ENCODE measurements at places on chromosomes 5 and 9. TPM values are rescaled to one million over a fixed set of nuclear protein-coding genes. Genes with fewer than 3 reads are reported as not detected.

GRCh38 chr5:178113141-178113787, at the start of gene N4BP3:
Gene N4BP3, plus strand, starts transcription at chr5:178113532. Its CDS starts 6,052 bp downstream, at chr5:178119584.
- DNase-seq = peak; percentile 88

- DNase-seq = no peak
These were observed 204.9 kb upstream of the TARS1 start for GRCh38 chr5:33235824-33236223.

- no peak for DNase-seq
These were observed 52.4 kb upstream of the COX7C start for GRCh38 chr5:86565197-86565789.

GRCh38 chr9:134880484-134881312, at the start of gene FCN2:
Gene FCN2, plus strand, starts transcription at chr9:134880810. Its CDS starts 12 bp downstream, at chr9:134880822.
- no peak for DNase-seq

GRCh38 chr5:35337340-35338156, 107.3 kb upstream of the PRLR start:
- DNase-seq = no peak

DNA sequence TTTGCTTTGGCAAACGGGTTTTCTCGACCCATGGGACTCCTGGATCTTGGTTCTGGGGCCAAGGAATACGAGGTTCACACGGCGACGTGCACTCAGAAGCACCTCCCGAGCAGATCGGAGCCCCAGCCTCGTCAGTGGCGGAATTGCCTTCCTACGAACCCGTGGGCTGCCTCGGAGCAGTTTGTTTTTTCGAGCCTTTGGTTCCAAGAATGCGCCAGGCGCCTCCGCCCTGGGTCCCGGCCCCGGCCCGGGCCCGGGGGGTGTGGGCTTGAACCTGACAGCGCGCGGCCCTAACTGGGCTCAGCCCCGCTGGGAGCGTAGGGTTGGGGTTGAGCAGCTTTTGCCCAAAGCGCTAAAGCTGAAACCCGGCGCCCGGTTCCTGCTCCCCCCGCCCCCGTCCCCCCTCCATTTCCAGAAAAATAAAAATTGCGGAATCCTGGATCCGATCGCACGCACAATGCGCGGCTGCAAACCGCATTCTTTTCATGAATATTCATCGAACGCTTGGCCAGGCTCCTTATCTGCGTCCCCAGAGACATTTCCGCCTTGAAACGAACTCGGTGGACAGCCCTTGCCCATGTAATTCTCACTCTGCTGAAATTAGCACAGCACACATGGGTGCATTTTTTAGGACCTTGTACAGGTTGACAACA, 1.0 kb downstream of the BASP1 start:
- DNase-seq = no peak

- no peak for DNase-seq
These were observed 250.8 kb downstream of the MAT2B start for GRCh38 chr5:163756170-163756569.

- no peak for DNase-seq
These were observed 76.1 kb downstream of the TLE1 start for GRCh38 chr9:81613002-81613812.

GRCh38 chr5:14953075-14953607, 81.6 kb upstream of the ANKH start:
- no peak for DNase-seq

- DNase-seq = no peak
These were observed 23.5 kb downstream of the SKP1 start for GRCh38 chr5:134153241-134153640.

GRCh38 chr9:79651251-79651795, 79.6 kb downstream of the TLE4 start:
- DNase-seq = no peak

- no peak for DNase-seq
These were observed 75.4 kb upstream of the LRRTM2 start for GRCh38 chr5:138950421-138951031.

GRCh38 chr9:113151696-113152630, 1.2 kb downstream of the SLC31A2 start:
- no peak for DNase-seq

DNA sequence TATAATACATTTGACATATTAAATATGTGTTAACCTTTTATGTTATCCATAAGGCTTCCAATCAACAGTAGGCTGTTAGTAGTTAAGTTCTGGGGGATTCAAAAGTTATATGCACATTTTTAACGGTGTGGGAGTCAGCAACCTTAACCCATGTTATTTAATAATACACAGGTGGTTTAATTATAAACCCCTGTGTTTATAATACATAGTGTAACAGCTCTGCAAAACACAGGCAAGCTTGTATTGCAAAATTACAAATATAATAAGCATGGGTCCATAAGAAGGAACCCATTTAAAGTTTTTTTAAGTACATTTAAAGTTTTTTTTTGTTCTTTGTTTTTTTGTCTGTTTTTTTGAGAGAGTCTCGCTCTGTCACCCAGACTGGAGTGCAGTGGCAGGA, 14.5 kb upstream of the RAD23B start:
- no peak for DNase-seq

DNA sequence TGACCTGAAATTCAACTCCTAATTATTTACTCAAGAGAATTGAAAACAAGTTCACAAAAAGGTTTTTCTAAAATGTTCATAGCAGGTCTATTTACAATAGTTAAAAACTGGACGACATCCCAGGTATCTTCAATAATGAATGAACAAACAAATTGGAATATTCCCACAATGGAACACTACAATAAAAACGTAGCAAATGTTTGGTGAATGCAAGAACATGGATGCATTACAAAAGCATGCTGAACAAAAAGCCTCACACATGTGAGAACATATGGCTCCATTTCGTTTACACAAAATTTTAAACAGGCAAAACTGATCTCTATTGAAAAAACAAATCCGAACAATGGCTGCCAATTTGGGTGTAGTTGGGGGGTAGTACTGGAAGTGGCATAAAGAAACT, 669.9 kb downstream of the MTRR start:
- no peak for DNase-seq

DNA sequence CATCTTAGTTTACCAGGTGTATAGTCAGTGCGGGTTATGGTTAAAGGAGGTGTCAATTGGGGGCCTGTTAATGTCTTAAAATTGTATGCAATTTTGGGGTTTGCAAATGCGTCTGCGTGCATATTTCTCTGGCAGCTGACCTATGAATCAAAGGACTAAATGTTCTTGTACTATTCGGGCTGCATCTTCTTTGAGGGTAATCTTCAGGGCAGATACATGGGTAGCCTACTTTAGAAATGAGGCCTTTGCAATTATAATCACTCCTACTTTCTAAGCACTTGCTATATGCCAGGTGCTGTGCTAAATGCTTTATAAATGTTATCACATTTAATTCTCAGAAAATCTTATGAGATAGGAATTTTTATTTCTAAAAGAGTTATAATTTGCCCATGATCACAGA, 58.2 kb downstream of the NDFIP1 start:
- no peak for DNase-seq

DNA sequence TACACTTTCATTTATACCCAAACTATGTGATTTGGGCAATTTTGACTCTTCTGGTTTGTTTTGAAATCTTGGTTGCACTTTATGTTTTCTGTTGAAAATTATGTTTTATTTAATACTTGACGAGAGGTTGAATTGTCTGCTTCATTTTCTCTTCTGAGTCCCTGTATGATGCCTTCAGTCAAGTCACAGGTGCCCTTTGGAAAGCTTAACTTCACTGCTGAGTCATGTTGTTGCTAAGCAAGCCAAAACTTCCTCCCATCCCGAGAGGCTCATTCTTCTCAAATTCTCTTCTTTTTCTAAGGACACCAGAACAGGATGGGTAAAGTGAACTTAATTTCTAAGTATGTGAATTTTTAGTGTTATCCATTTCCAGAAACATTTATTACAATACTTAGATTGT, 455.3 kb upstream of the PTGER4 start:
- peak; percentile 19 for DNase-seq

DNA sequence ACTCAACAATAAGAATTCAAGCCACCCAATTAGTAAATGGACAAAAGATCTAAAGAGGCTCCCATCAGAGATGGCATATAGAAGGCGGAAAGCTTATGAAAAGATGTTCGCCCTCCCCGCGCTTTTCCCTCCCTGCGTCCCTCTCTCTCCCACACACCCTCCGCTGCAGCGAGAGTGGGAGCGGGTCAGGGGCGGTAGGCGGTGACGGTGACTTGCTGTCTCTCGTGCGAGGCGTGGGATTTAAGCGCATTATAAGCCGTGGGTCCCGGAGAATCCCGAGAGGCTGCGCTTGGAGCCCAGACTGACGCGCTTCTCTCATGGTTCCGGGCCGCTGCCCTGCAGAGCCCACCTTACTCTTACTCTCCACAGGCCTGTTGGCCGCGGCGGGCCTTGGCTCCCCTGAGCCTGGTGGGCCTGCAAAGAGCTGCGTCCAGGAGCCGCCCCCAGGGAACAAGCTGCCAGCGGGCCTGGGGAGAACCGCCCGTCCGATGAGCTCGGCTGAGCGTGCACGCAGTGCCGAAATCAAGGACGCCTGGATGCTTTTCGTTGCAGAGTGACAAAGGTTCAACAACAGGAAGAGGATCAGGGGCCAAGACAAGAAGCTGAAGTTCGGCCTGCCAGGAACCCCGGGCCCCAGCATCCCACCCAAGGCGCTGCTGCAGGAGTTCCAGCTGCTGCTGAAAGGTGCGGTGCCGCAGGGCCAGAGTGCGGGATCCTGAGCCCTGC, 42.6 kb upstream of the BICD2 start:
- DNase-seq = no peak

GRCh38 chr9:14849851-14850250, 60.4 kb downstream of the FREM1 start:
- DNase-seq = no peak

DNA sequence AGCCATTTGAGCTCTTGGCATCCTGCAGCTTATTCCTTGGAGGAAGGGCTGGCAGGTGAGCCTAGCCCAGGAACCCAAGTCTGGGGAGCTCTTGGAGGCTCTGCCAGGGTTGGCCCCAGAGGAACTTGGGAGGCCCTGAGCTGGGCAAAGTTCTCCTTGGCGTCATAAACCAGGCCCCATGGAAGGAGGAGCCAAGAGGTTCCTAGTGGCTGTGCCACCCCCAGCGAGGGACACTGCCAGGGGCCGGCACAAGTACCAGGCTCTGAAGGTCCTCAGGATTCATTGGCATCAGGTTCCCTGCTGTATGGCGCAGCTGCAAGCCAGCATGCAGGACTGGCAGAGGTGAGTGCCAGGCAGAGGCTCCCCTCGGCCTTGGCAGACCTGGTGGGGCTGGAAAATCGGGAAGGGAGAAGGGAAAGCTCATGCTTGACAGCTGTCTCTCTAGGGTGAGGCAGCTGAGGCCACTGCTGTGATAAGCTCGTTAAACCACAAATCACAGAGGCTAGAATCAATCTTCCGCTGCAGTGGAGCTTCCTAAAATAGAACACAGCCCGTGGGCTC, 54.6 kb upstream of the SYNPO start:
- no peak for DNase-seq

GRCh38 chr5:4513381-4513780, 626.7 kb upstream of the ADAMTS16 start:
- DNase-seq = no peak

DNA sequence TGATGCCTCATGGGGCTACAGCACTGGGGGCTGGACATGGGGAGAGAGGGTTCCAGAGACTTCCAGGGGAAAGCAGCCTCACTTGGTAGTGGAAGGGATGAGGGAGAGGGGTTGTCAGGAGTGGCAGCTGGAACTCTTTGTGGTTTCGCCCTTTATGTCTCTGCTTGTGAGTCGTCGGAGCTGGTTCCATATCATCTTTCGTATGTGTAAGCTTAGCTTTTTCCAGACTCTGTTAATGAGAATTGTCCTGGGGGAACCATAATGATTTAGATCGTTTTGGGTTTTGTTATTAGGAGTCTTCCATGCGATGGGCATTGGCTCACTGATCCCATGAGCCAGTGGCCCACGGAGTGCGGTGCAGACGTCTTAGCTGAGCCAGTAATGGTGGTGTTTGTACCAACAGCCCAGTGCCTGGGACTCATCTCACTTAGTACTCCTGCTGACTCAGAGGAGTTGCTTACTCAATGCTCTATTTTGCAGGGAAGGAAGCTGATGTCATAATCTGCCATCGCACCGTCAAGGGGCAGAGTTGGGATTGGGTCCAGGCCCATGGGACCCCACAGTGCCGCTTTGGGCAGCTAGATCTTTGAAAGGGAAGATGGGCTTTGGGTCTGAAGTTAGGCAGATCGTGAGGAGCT, 48.5 kb downstream of the NEK6 start:
- no peak for DNase-seq

GRCh38 chr5:38994324-38994927, 79.8 kb downstream of the RICTOR start:
- DNase-seq = peak; percentile 55

GRCh38 chr5:86974955-86975354, 292.7 kb upstream of the RASA1 start:
- DNase-seq = no peak

DNA sequence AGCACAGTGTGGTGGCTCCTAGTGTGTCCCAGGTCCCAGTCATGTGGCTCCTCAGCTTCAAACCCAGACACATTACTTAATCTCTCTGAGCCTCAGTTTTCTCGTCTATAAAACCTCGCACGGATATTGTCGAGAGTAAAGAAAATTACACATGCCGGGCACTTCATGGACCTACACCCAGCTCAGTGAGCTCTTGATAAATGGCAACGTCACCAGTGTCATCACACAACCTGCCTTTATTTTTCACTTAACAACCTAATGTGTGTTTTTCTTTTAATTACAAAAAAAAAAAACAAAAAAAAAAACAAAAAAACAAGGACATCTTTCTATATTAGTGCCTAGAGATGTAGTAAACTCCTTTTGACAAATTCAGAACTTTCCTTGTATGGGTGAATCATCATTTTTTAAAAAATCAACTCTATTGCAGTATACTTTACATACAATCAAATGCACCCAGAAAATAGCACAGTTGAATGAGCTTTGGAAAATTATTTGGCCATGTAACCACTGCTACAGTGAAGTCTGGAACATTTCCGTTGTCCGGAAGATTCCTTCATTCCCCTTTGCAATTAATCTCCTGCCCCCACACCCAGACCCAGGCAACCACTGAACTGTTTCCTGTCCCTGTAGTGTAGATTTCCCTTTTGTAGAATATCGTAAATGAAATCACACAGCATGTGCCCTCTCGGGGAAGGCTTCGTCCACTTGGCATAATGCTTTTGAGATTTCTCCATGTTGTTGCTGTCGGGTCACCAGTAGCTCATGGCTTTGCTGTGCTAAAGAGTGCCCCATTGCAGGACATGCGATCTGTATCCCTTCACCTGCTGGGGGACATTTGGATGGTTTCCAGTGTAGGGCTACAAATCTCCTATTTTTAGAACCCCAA, 100.4 kb upstream of the LARP1 start:
- DNase-seq = no peak

DNA sequence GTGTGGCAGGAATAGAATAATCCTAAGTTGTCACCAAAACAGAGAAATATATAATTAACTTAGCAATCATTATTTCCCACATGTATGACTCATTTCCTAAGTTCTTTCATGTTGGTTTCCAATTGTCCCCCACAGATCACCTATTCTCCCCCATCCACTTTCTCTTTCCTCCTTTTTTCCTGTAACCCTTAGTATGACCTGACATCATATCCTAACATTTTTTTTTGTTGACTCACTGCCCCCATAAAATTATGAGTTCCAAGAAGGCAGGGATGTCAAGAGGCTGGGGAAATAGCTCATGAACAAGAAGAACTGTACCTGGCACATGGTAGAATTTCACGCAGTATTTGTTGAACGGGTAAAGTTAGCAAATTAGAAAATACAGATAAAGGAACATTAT, 186.7 kb downstream of the DCP2 start:
- no peak for DNase-seq

Gene ENHO
- 0.27 TPM for total RNA-seq

Gene HMMR
- total RNA-seq = 99.8 TPM

Gene RRAGA
- total RNA-seq = 21.6 TPM

Gene SV2C
- total RNA-seq = not detected

Gene WNT8A
- total RNA-seq = not detected

Gene NR5A1
- total RNA-seq = not detected

Gene PCDHB5
- total RNA-seq = not detected

Gene COL5A1
- not detected for total RNA-seq

Gene PCDHB10
- total RNA-seq = not detected

Measured in activated naive CD4-positive, alpha-beta T cell treated with anti-CD3 and anti-CD28 coated beads for 36 hours (primary cell).